Activated CD4-positive, alpha-beta T cell treated with anti-CD3 and anti-CD28 coated beads, Interleukin-2, Interleukin-6, amounts not matched to agents 100 ng/mL and 50 ng/mL, durations not matched to agents 16 hours and 8 hours (primary cell): ENCODE measurements at places on chromosomes 4 and X.

DNA sequence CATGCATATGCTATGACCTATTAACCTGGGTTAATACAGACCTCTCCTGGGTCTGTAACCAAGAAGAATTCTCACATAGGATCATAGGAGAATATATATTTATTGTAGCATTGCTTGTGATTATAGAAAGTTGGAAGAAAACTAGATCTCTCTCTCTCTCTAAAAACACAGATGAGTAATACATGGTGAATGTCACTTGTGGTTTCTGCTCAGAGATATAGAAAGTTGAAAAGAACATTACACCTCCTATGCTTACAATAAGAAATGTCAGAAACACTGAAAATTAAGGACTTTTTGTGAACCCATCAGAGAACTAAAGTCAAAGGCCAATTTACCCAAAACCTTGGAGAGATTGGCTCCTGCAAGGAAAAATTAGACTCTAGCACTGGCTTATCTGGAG, 1389.5 kb downstream of the FAM133A start:
- DNase-seq: no peak

DNA sequence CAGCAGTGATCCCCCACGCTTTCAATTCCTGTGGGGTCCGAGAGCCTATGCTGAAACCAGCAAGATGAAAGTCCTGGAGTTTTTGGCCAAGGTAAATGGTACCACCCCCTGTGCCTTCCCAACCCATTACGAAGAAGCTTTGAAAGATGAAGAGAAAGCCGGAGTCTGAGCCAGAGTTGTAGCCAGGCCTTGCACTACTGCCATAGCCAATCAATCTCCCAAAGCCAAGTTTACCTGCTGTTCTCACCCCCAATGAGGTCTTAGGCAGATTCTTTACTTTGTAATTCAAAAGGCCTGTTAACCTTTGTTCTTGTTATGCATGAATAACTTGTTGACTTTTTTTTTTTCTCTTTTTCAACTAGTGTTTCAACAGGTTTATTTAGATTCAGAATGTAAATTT, 4.0 kb downstream of the MAGEB2 start:
- no peak for DNase-seq

DNA sequence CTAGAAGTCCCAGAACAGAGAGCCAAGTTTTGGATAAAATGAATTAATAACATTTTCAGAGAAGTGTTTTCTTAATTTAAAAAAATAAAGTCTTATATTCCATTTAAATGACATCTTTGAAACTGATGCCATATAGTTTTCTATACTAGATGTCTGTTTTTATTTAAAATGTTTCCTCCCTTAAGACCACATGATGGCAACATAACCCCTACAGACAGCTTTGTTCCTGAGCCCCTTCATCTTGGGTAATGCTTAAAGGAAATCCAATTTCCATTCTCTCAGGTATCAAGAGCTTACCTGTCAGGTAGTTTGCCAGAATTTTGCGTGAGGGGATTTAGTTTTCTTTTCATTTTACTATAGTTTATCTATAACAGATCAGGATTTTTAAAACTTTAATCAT, 181.4 kb upstream of the UGT8 start:
- no peak for DNase-seq

- DNase-seq: no peak
Observed at GRCh38 chrX:107601326-107601725, 27.0 kb upstream of the PRPS1 start.

DNA sequence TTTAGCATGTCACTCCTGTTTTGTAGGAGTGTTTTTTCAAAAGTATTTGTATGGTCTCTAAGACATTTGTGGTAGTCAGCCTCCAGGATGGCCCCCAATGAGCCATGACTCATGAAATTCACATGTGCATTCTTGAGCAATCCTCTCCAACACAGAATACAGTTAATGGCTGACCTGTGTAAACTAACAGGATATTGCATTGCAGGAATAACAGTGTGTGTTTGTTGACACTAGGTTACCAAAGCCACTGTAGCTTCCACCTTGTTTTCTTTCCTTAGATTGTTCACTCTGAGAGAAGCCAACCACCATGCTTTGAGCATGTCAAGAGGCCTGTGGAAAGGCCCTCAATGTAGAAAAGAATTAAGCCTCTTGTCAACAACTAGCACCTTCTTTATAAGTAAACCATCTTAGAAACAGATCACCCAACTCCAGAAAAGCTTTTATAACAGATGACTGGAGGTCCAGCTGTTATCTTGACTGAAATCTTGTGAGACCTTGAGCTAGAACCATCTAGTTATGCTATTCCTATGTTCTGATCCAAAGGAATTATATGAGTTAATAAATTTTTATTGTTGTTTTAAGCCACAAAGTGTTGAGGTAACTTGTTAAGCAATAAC, 28.5 kb downstream of the TBCK start:
- no peak for DNase-seq

GRCh38 chr4:1377606-1378261, 28.5 kb downstream of the NKX1-1 start:
- DNase-seq: no peak

DNA sequence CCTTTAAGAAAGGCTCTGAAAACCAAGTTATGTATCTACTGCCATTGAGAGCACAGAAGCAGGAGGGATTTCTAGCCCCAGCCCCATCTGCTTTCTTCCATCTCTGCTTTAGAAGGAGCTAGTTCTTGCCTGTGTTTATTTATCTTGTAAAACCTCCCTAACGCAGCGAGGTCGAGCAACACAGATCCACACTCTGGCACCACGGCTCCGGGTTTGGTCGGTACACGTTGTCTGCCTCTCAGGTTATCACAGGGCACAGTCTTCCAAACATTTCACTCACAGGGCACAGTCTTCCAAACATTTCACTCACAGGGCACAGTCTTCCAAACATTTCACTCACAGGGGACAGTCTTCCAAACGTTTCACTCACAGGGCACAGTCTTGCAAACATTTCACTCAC, 69.7 kb upstream of the TLR3 start:
- DNase-seq: no peak

DNA sequence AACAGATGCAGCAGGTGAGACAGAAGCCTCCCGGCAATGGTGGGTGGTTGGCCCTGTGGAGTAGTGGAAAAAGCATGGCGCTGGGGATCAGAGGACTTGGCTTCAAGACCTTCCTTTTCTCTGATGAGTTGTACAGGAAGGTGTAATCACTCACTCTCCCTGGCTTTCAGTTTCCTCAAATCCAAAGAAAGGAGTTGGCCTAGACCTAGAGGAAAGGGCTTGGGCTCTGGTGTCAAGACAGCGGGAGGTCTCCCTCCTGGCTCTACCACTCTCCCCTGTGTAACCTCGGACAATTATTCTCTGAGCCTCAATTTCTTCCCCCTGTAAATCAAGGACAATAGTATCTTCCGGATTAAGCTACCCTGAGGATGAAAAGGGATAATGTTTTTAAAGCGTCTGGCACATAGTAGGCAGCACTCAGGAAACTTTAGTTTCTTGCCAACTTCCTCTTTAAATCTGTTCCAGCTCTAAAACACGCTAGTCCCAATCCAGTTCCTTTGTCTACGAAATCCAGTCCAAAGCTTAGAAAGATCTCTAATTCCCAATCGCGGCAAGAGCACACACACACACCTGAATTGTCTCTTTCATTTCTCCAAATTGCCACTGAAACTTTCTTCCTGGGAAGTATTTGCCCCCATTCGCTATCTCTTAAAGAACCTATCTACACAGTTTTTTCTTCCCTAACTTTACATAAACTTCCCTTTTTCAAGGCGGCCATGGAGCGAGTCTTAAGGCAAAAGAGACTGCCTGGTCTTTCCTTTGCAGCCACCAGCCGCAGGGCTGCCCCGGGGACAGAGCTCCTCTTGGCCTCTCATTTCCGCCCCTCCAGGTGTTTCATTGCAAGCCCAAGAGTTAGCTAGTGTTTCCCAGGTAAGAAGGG, 29.9 kb upstream of the GPC4 start:
- no peak for DNase-seq

GRCh38 chr4:154456240-154456639, 35.4 kb downstream of the DCHS2 start:
- DNase-seq: no peak

DNA sequence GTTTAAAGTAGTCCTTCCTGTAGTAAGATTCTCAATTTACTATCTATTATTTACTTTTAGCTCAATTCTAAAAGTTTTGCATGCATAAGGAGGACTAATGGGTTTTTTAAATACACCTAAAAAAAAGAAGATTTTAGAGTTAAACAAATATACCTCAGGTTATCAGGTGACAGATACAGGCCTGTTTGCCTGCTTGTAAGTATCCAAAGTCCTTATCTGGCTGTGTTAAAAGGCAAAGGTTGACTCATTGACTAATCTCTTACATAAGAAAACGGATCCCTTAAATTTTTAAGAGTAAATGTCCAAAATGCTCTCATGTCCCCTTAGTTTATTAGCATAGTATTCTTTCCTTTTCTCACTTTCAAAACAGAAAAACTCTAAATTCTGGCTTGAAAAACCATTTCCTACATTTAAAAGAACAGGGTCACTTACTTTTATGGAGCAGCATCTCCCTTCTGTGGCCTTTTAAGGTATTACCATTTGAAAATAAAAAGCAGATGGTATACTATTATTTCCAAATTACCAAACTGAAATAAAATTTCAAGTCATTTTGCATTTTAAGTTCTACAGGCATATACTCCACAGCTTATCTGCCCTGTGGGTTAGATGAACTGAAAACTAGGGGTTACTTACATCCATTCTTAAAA, 4.5 kb downstream of the CBR4 start:
- DNase-seq: no peak

- no peak for DNase-seq
Observed at GRCh38 chrX:139758250-139758649, 50.3 kb upstream of the MCF2 start.

DNA sequence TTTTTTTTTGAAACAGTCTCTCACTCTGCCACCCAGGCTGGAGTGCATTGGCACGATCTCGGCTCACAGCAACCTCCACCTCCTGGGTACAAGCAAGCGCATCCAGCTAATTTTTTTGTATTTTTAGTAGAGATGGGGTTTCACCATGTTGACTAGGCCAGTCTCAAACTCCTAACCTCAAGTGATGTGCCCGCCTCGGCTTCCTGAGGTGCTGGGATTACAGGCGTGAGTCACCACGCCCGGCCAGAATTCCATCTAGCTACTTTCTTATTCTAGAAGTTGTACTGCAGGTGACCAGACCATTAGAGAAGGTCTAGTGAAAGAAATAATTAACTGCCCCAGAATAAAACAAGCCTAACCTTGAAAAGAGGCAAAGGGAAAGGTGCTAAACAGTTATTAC, 2.3 kb downstream of the LRBA start:
- peak; percentile 42 for DNase-seq

DNA sequence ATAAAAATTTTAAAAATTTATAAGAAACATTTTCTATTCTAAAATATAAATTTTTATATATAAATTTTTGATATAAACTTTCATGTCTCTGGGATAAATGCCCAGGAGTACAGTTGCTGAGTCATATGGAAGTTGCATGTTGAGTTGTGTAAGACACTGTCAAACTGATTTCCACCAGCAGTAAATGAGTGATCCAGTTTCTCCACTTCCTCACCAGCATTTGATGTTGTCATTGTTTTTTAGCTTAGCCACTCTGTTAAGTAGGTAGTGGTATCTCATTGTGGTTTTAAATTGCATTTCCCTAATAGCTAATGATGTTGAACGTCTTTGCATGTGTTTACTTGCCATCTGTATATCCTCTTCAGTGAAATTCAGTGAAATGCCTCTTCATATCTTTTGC, 66.5 kb downstream of the MAMLD1 start:
- peak; percentile 55 for DNase-seq

DNA sequence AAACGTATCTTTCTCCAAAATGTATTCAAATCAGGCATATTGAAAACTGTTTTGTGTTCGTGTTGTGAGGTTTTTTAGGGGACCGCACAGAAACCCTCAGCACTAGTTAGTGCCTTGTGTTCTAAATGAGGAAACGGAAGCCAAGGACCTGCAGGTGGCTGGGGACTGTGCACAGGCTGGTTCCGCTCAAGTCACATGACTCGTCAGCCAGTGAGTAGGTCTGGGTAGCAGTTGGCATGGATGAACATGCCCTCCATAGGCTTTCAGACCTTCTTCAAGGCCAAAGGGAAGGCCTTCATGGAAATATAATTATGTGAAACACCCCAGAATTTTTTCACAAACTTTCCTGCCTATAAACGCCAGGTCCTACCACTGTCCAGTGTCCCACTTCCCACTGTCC, 1.3 kb upstream of the F11 start:
- no peak for DNase-seq

GRCh38 chr4:158133551-158133950, 39.3 kb downstream of the GASK1B start:
- DNase-seq: no peak

- DNase-seq: no peak
Observed at GRCh38 chrX:11446336-11446735, 153.1 kb downstream of the AMELX start.
